A549 treated with CpdA at 1 μM for 4 hours (cell line): ENCODE measurements at places on chromosomes 4 and X. TPM values are rescaled to one million over a fixed set of nuclear protein-coding genes. Genes with fewer than 3 reads are reported as not detected.

SLC16A2 gene
- 25.0 to 31.5 TPM (median 25.2 TPM) in 5 replicates for total RNA-seq

FAT1 gene
- 127 to 187 TPM (median 147 TPM) in 5 replicates for total RNA-seq

TMLHE gene
- total RNA-seq = 9.1 to 10.7 TPM (median 10.0 TPM) in 5 replicates

XAGE1A gene
- total RNA-seq = 9.8 to 33.2 TPM (median 25.3 TPM) in 4 of 5 replicates, not detected in the other

RTL3 gene
- total RNA-seq = 0.02 TPM in 1 of 5 replicates, not detected in the others

TXK gene
- 0.14 to 0.34 TPM (median 0.16 TPM) in 5 replicates for total RNA-seq

EREG gene
- total RNA-seq = 38.9 to 59.7 TPM (median 44.5 TPM) in 5 replicates

STBD1 gene
- 5.7 to 7.3 TPM (median 6.6 TPM) in 5 replicates for total RNA-seq

SSX4B gene
- total RNA-seq = not detected in 5 replicates

ERCC6L gene
- total RNA-seq = 11.5 to 17.5 TPM (median 12.8 TPM) in 5 replicates

CT45A3 gene
- total RNA-seq = 0.24 to 0.32 TPM in 2 of 5 replicates, not detected in the others

MAGEC3 gene
- not detected in 5 replicates for total RNA-seq

PDZD4 gene
- total RNA-seq = 2.7 to 3.5 TPM (median 3.0 TPM) in 5 replicates
